Activated CD4-positive, alpha-beta T cell treated with anti-CD3 and anti-CD28 coated beads, Interleukin-2, amount 50 U/mL, for 1 hour (primary cell): ENCODE measurements at places on chromosomes 5 and 9.

DNA sequence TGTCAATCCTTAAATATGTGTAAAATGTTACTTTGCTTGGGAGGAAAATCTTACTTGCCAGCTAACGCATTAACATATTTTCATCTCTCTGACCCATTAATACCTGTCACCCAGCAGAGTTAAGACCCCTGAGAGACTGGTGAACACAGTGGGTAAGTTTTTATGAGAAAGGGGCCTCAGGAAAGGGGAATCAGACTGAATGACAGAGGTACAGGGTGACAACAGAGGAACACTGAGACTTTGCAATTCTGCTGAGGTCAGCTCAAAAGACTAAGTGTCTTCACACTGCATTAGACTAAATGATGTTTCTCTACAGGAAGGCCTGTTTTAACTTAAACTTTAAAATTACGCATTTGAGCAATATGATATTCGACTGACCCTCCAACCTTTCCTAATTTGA is 223.8 kb downstream of the EFNA5 start:
- DNase-seq = no peak

DNA sequence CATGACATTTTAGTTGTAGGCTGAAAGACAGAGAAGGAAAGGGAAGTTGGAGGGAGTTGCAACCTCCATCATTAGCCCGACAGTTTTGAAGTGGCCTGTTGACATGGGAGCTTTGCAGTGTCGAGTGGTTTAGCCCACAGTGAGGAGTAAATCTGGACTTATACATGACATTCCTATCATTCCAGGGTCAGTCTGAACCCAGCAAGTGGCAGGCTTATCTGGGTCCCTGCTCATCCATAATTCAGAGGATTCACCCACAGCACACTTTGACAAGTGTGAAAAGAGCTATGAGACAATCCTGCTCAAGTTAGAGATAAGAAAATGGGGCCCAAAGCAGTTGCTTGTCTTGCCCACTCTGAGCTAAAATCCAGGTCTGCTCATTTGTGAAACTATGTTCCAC is 8.4 kb upstream of the TNC start:
- no peak for DNase-seq

DNA sequence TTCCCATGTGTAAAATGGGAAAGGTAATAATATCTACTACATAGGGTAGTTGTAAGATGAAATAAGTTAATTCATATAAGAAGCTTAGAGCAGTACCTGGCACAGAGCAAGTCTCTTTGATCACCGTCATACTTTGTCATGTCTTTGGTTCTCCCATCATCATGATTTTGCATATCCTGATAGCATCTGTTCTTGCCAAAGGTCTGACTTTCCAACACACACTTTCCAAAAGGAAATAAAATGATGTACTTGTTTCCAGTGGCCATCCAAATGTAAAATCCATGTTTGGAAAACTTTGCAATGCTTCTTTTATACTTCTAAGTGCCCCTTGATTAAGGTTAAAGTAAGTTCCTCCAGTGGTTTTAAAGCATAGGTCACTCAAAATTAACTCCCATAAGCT is 266.9 kb upstream of the PTGER4 start:
- DNase-seq = no peak

DNA sequence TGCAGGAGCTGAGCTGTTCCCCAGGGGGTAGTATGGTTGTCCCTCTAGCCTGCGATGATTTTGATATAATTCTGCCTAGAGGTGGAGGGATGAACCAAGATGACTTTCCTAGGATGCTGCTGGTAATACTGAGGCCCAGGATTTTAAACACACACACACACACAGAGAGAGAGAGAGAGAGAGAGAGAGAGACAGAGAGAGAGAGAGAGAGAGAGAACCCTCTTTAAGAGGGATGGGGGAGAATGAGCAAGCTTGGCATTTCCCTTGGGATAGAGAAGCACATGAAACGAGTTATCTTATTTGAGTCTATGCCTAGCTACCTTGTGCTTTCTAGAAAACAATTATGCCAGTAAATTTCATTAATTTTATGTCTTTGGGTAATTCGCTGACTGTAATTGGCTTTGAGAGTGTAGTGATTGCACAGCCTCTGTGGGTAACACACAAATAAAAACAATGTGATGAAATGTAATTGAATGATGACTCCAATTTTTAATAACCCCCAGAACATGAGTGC is 338.4 kb downstream of the ARHGEF28 start:
- DNase-seq = no peak

DNA sequence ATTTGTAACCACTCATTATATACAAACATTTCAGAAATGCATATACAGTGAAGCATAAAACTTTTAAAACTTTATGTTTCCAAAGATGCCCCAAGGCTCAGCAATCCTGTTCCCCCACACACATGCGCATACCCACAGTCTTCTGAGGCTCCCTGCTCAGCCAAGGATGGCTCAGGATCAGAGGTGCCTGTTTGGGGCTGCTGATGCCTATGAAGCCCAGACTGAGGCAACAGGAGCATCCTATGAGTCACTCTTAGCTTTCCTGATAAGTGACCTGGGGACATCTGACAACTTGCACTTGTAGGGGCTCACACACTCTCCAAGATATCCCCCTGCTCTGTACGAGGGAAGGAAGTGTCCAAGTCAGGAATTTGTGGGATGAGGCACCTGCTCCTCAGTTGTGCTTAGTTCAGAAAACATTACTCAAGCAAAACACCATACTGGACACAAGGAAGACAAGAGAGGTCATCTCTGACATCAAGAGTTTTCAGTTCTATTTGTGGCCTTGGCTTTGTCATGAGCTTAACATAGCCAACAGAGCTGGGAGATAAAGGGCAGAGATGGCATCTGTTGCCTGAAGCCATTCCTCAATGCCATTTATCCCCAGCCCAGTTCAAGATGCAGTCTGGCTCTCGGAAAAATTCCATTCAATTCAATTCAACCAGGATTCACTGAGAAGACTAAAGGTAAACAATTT is 62.3 kb downstream of the NIPSNAP3B start:
- DNase-seq = no peak

DNA sequence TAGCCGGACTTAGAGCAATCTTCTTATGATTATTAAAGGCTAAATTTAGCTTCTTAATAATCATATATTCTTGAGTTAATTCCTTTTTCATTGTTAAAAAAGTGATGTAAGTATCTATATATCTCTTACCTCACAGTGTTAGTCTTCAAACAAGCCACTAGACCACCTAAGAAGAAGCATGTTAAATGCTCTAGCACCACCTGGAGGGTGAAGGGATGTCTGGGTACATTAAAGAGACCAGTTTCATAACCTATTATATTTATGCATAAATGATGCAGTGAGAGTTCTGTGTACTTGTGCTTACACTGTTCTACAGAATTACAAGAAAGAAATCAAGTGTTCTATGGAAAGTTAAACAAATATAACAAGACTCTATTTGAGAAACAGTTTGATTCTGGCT is 55.9 kb upstream of the SLCO6A1 start:
- DNase-seq = no peak

DNA sequence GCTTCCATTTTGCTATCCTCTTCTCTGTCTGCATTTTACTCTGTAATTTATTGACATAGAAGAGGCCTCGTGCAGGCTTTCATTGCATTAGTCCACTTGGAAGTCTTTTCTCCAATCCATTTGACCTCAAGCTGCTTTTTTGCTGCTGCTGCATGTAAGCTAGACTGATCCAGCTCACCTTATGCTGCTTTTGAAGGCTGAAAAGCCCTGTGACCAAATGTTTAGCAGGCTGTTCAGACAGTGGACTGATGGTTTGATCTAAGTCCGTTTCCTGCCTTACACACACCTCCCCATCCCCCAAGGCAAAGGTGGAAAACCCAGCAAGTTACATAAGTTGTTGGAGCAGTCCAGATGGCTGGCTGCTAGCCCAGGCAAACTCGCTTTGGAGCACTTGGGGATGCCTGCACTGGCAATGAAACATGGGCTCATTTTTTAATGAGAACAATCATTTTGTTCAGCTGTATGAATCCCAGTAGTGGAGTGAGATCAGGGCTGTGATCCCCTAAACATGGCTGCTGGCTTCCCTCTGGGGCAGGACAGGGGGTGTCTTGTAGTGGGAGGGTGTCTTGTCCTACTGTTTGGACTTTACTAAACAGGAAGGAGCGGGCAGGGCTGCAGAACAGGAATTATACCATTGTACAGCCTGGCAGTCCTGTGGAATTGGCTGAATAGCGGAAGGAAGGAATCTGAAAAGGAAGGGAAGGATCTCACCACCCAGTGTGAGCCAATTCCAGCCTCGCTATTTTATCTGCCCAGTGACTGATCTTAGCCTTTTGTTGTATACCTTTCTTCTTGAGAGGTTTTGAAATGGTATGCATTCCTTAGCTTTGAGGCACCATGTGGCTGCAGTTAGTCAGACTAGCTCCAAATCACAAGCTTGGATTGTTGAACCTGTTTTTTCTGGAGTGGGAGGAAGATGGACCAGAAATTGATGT is 212.0 kb downstream of the ARHGAP26 start:
- no peak for DNase-seq

GRCh38 chr5:72387985-72388384 is 67.8 kb downstream of the PTCD2 start:
- DNase-seq = no peak

DNA sequence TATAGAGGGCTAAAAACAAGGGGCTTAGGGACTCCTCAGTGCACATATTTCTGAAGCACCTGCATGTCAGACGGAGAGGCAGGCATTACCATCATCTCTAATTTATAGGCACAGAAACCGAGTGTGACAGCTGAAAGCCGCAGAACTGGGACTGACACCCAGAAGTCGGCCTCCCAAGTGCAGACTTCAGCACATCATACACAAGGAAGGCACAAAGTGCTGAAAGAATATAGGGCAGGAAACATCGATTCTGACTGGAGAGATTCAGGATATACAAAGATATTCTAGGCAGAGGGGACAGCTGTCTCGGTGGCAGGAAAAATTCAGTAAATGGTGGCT is 11.2 kb downstream of the MRPS27 start:
- no peak for DNase-seq

DNA sequence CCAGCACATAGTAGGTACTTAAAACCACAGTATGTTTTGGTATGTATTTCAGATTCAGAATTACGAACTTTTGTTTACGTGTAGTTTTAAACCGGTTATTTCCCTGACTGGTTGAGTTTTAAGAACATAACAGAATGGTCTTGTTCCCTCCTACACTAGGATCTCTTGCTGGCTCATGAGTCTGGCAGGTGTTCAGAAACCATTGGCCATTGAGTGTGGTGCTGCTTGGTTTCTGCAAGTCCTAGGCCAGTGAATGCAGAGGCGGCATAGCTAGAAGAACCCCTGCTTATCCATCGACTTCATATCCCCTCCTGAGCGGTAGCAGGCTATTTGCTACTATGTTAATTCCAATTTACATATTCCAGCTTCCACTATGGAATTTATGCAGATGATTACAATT is 65.6 kb downstream of the GPR21 start:
- DNase-seq = no peak

- DNase-seq = no peak
Observed at GRCh38 chr9:114166614-114167572, 11.6 kb downstream of the COL27A1 start.

DNA sequence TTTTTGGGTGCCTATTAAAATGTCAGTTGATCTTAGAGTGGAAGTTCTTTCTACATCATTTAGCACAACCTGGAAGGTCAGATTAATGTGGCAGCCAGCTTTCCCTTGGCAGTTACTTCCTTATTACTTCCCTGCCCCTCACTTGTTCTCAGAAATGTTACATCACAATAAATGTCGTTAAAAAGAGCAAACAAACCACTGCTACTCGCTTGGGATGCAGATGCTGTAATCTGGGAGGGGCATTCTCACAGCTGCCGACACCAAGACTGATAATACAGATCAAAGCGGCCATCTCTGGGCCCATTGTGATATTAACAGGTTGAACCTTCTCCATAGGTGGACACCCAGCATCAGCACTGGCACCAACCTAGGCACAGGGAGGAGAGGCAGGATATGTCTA is 29.3 kb downstream of the PLAC8L1 start:
- DNase-seq = no peak

GRCh38 chr5:161287436-161287835 is 259.1 kb downstream of the GABRB2 start:
- no peak for DNase-seq

DNA sequence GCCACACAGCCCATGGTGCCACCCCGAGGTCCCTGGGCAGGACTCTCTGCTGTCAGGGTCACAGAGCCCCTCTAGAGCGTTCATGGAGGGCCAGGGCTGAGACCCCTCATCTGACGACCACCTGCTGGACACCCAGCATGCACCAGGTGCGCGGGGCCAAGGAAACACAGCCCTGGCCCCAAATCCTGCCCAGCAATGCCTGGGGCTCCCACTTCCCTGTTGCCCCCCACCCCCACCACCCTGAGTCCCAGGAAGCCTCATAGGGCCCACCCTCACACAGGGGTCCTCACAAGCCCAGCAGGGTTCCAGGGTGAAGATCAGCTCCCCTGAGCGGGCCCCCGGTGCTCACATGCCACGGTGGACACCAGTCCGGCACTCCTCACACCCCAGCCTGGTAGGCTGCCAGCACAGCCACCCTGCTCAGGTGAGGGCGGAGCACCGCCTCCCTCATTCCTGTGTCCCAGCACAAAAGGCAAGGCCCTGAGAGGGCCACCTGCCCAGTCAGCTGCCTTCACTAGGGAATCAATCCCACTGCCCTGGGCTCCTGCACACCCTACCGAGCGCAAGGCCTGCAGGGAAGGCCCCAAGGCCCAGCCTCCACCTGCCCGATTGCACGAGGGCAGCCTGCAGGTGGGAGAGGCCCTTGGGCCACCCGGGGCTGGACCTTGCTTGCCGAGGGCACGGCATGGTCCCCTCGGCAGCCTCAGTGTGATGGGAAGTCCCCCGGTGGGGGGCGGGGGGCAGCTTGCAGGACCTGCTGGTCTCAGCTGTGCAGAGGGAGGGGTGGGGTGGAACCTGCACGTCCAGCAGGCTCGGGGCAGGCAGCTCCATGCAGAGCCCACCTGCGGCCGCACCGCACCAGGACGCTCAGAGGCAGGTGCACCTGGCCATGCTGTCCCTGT is 56.4 kb upstream of the UBAC1 start:
- DNase-seq = no peak

GRCh38 chr5:6611334-6612256 is 21.2 kb downstream of the NSUN2 start:
- DNase-seq = no peak

DNA sequence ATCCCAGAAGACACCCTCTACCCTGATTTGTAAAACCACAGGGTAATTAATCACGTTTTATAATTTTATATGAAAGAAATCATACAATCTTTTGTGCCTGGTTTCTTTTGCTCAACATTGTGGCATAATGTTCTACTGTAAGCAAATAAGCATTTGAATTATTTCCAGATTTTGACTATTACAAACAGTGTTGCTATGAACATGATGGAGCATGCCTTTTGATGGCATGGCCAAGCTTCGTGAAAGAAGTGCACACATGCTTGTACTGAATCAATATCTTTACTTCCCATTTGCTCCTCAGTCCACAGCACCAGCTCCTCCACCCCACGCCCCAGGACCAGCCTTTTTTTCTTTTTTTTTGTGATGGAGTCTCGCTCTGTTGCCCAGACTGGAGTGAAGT is 29.9 kb downstream of the ACSL6 start:
- DNase-seq = no peak
